ENCODE measurements at places on chromosomes 4 and X.

- DNase-seq = no peak
These were observed 1.5 kb upstream of the PRAF2 start for GRCh38 chrX:49075347-49075746.

GRCh38 chrX:120380699-120381098, 18.8 kb downstream of the ATP1B4 start:
- no peak for DNase-seq

DNA sequence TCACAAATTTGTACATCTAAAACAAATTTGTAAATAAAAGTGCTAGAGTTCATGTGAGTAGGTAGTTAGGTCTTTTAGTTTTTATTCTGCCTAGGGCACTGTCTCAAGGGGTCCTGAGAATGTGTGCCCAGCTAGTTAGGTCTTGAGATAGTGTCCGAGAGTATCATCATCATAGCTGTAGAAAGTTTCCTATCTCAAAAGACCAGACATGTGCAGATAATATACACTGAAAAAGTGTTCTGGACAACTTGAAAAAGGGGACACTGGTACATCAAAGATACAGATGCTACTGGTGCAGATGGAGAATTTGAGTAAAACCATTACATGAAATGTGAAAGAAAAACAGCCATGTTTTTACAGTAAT, 1.8 kb upstream of the ZCCHC4 start:
- no peak for DNase-seq

GRCh38 chr4:40038977-40039376, 17.7 kb upstream of the N4BP2 start:
- no peak for DNase-seq

GRCh38 chr4:172962564-172963353, 205.9 kb upstream of the GALNT7 start:
- no peak for DNase-seq

DNA sequence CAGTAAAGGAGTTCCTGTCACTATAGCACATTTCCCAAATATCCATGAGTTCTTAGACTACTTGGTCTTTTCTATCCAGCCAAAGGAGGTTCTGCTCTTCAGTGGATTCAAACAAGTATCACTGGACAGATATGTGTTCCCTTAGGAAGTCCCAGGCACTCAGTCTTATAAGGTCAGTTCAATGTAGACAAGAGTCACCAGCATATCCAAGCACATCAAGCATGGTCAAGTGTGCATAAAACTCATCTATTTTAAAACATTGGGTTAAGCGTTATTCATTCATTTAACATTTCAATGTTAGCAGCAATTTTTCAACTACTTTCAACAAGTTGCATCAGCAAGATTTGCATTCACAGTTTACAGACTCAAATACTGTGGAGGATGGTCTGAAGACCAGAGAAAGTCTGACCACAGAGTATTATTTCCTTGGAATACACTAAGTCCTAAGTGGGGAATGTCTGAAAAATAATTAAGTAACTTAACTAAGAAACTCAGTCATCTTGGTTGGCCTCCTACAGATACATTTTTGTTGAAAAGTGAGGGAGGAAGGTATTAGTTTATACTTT, 630.5 kb upstream of the IGFBP7 start:
- DNase-seq = no peak

- DNase-seq = no peak
These were observed 1.9 kb downstream of the UBE2K start for GRCh38 chr4:39699687-39700409.

DNA sequence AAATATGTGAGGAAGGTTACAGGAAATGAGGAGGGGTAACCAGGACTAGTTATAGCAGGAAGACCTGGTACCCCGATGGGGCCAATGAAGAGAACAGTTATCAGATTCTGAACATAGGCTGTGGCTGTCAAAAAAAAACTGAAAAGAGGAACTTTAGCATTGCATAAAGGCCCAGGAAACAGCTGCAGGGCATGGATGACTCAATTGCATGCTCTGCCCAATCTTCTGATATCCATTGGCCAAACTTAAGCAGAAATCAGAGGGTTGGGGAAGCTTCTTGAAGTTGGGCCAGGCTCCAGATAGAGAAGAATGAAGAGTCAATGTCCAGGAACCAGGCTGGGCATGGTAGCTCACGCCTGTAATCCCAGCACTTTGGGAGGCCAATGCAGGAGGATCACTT, 1222.4 kb upstream of the PRKX start:
- DNase-seq = no peak

GRCh38 chrX:67585401-67585800, 41.6 kb downstream of the AR start:
- no peak for DNase-seq

GRCh38 chr4:121177246-121178137, 13.4 kb upstream of the TNIP3 start:
- DNase-seq = no peak

GRCh38 chr4:183038436-183038835, 60.6 kb upstream of the WWC2 start:
- no peak for DNase-seq

All from stimulated activated CD8-positive, alpha-beta memory T cell treated with anti-CD3 and anti-CD28 coated beads, Interleukin-7, amount 100 ng/mL, for 24 hours (primary cell).